ENCODE measurements at places on chromosomes 4 and X.
A peak's percentile ranks its signal among the peaks of the same experiment; 100 is the strongest.

DNA sequence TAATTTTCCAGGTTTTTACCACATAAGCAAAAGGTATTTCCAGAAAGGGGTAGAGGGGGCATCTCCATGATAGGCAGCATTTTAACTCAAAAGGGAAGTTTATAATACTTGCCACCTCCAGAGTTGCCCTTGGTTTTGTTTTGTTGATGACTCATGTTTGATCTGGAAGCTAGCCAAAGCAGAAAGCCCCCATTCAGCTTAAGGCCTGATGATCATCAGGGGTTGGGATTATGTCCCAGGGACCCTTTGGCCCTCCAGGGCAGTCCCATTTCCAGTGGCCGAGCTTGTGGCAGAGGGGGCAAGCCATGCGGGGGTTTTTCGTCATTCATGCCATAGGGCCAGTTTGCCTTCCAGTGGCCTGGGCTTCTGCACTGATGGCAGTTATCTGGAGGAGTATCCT lies 143.0 kb upstream of the PLAC1 start:
- DNase-seq, result peak; percentile 19

GRCh38 chr4:86831262-86832130 lies 17.7 kb downstream of the SLC10A6 start:
- DNase-seq, result peak; percentile 98

DNA sequence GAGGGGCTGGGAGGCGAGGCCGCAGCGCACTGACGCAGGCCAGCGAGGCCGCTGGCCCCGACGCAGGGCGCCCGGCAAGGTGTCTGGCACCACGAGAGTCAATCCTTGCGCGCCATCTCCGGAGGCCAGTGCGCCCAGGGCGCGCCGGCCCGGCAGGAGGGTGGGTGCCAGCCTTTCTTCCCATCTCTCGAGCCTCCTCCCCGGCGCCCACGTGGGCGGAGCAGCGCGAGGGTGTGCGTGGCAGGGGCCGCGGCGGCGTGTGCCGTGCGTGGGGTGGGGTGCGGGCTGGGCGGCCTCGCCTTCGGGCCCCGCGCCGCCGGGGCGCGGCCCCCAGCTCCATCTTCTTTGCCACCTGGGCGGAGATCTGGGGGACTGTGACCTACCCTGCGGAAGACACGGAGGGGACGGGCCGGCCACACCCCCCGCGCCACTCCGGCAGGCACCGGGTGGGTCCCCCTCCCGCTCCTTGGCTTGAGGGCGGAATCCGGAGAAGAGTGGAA lies 877 bp downstream of the JAKMIP1 start:
- DNase-seq, result no peak

DNA sequence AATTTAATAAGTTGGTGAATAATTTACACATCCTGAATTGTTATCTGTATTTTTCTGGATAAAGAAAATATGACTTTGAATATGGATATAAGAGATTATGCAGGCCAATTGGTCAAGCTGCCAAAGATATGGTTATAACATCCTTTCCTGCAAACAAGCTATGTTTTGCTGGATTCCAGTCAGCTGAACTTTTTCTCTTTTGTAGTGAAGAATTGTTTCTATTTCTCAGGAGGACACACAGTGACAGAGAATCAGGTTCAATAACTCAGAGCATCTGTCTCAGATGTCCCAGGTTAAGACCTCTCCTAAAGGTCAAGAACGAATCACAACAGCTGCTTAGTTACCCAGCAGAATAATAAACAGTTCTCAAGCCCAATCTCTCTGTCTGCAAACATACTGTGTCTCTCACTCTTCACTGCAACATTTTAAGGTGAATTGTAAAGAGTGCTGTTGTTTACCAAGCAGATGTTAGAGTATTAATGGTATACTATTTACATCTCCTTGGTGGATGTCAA lies 189.5 kb upstream of the ANKRD50 start:
- DNase-seq, result no peak

DNA sequence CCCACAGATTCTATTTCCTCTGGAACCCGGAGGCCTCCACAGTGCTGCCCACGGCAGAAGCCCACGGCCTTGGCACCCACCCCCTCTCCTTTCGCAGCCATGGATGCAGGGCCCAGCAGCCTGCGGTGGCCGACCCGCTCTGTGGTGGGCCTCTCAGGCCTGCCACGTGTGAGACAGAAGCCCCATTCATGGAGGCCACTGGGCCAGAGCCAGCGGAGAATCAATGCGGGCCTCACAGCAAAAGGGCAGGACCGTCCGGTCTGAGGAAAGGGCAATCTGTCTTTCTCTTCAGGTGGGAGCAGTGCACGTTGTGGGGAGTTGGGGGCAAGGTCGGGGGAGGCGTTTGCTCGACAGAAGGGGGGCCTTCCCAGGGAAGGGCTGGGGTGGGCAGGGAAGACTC lies 8.4 kb upstream of the HAUS7 start:
- DNase-seq, result no peak

DNA sequence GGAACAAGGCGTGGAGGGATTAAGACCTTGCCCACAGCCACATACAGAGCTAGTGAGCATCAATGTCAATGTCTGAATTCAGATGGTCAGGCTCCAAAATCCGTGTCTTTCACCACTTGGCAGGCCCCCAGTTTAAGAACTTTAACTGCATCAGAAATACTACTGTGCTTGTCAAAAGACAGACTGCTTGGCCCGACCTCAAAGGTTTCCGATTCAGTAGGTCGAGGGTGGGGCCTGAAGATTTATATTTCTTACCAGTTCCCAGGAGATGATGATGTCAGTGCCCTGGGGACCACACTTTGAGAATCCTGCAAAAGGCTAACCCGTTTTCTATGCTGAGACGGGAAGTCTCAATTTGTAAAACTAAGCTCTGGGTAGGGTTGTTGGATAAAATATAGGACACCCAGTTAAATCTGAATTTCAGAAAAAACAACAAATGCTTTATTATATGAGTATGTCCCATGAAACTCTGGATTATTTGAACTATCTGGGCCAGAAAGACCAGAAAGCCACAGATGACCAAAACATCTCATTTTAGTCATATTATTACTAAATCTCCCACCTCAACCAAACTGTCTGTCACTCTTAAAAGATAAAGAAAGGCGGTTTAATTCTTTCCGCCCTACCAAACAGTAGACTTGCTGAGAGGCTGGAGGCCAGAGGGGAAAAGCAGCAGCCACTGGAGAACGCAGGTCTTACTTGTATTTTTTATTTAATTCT lies 42.7 kb downstream of the GATB start:
- DNase-seq, result no peak

GRCh38 chr4:148874331-148874730 lies 432.1 kb upstream of the NR3C2 start:
- DNase-seq, result no peak

DNA sequence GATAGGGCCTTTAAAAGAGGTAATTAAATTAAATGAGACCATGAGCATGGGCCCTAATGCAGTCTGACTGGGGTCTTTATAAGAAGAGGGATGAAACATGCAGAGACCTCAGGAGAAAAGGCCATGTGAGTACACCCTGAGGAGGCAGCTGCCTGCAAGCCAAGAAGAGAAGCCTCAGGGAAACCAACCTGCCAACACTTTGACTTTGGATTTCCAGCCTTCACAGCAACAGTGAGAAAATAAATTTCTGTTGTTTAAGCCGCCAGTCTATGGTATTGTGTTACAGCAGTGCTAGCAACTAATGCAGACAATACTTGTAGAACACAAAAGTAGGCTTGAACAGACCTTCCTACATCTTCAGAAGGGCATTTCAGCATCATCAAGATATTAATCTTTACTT lies 52.3 kb downstream of the SMAD1 start:
- no peak for DNase-seq

- no peak for DNase-seq
Observed at GRCh38 chrX:6666624-6667023, 131.7 kb upstream of the VCX3A start.

- DNase-seq, result peak; percentile 65
Observed at GRCh38 chr4:175125410-175126068, 207.4 kb downstream of the ADAM29 start.

DNA sequence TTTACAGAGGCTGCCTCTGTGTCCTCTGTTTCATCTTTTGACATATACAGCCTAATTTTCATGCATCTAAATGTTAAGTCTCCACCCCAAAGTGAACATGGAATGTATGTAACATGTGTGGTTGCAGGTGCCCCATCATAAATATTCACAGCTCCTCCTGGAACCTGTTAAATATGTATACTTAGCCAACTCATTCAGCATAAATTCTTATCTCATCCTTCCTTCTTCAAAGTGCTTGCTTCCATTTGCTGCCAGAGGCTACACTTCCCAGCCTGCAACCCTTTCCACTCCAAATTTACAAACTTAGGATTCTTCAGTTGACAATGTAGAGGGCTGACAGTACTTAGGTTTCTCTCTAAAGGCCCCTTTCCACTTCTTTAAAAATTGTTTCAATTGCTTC lies 60.6 kb downstream of the F8 start:
- no peak for DNase-seq

GRCh38 chr4:165457793-165458192 lies 79.0 kb downstream of the CPE start:
- no peak for DNase-seq

DNA sequence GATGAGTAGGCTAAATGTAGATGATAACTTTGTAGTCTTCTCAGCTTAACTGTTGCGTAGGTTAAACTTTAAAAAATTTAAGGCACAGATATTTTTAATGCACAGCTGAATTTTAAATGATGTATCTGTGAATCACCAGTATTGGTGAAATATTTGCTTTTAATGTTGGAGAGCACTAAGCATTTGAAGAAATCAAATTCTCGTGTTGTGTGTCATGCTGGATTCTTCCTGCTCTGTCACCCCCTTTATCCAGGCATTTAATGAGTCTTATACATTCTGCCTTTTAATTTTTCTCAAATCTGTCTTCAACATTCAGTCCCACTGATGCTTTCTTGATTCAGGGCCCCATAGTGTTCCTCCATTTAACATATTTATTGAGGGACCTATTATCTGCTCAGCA lies 76.7 kb downstream of the SLC4A4 start:
- DNase-seq, result peak; percentile 5

DNA sequence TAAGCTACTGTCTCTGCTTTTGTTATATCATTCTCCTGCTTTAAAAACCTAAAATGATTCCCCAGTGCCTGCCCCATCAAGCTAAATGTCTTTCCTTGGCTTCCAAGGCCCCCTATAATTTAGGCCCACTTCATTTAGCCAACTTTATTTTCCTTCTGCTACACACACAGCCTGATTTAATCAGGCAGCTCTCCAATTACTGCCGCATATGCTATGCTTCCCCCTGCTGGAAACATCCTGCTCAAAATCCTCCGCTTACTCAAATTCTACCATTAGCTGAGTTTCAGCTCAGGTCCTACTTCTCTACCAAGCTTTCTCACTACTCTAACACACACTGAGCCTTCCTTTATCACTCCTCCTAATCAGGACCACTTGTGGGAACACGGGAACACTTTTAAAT lies 17.0 kb downstream of the LAMP2 start:
- peak; percentile 51 for DNase-seq

GRCh38 chr4:12488672-12489071 lies 995.5 kb downstream of the RAB28 start:
- no peak for DNase-seq

DNA sequence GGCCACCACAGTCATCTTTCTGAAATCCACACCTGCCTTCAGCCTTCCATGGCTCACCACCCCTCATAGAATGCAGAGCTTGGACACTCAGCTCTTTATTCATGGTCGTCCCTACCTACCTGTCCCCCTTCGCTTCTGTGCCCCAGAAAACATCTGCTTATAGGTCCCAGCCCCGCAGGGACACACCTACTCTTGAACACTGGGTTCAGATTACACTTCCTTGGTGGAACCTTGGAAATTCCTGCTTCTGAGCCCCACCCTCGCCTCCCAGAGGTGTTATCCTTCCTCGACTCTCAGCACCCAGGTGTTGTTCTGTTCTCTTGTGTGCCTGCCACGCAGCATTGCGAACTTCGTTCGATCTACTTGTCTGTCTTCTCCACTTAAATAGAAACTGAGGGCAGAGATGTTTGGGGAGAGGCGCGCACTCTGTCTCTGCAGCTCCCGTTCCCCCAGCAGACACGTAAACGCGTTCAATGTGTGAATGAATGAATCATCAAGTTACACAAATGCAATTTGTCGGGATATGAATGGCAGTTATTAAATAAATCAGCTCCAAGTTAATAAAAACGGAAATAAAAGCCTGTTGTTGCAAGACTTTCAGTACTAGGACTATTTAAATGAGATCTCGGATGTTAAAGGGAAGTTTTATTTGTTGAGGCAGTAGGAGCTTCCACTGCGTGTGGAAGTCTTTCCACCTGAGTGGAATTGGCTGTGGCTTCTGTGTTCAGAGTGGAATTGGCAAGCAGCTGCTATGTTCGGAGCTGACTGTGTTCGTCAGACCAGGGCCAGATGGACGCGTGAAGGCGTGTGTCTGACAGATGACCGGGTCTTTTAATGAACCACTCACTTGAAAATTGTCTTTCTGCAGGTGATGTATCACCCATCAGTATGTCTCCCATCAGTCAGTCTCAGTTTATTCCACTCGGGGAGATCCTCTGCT lies 95.6 kb downstream of the STOX2 start:
- DNase-seq, result no peak

GRCh38 chr4:6116696-6117285 lies 83.6 kb downstream of the JAKMIP1 start:
- no peak for DNase-seq

DNA sequence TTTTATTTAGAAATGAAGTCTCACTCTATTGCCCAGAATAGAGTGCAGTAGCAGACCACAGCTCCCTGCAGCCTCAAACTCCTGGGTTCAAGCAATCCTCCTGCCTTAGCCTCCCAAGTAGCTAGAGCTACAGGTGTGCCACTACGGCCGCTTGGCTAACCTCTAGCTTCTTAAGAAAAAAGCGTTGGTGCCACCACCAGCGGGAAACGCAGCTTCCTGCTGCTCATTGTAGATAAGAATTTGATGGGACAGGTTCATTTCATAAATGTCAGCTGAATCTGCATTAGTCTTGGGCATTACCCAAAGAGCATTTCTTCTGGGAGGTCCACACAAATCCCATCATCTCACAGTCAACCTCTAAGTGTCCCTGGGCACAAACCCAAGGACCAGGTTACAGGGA lies 33.2 kb upstream of the NAP1L5 start:
- DNase-seq, result no peak

- DNase-seq, result peak; percentile 14
Observed at GRCh38 chr4:142452161-142452855, 393.8 kb downstream of the INPP4B start.

- peak; percentile 45 for DNase-seq
Observed at GRCh38 chr4:16263056-16263455, 36.8 kb upstream of the TAPT1 start.

DNA sequence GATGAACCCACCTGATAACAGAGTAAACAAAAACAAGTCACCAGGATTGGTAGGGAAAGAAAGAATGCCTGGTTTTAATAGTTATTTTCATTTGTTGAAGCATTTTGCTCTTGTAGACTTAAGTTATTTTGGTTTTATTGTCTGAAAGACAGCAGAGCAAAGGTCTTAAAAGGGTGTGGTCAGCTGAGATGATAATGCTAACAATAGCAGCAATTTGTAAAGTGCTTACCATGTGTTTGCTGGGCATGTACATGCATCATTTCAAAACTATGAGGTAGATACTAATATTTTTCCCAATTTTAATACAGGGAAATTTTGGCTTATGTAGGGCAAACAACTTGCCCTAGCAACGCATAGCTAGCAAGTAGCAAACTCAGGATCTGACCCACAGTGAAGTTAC lies 46.8 kb upstream of the SLC10A4 start:
- no peak for DNase-seq
